ENCODE measurements at places on chromosomes 3 and 15.

DNA sequence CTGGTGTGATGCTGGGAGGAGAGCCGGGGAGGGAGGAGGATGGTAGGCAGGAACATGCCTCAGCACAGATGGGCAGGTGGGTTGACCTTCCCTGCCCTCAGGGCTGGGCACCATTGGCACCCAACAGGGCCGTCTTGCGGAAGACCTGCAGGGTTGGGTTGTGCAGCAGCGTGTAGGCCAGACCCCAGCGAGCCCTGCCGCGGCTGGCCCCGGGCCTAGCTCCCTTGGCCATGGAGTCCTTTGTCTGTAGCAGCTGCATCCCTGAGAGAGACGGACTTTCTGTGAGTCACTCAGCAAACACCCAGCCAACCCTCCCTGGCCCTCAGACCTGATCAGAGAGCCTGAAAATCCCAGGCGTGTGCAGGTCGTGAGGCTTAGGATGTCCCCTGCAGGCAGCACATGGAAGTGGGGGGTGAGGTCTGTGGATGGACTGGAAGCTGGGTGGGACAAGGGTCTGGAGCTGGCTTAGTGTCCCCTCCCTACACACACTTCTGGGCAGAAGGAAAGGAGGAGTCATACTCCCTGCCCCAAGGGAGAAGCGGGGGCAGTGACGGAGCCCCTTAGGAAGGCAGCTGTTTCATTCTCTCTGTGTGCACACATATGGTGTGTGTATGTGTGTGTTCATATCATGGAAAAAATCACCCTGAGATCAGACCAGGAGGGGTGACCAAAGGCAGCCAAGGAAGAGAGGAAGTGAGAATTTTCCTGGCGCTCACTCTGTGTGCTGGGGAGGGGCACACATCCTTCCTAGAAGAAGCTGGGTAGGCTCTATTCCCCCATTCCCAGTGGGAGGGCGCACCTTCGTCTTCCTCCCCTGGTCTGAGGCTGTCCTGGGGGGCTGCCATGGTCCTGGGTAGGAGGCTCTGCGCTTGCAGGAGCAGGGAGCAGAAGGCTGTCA lies 6.7 kb downstream of the ISLR start:
- no peak for DNase-seq

- DNase-seq, result no peak
Observed at GRCh38 chr3:49410846-49411534, 786 bp downstream of the RHOA start.

GRCh38 chr3:149609595-149609994 lies 48.2 kb downstream of the WWTR1 start:
- DNase-seq, result no peak

GRCh38 chr3:189144645-189145044 lies 27.1 kb upstream of the TPRG1 start:
- DNase-seq, result no peak

DNA sequence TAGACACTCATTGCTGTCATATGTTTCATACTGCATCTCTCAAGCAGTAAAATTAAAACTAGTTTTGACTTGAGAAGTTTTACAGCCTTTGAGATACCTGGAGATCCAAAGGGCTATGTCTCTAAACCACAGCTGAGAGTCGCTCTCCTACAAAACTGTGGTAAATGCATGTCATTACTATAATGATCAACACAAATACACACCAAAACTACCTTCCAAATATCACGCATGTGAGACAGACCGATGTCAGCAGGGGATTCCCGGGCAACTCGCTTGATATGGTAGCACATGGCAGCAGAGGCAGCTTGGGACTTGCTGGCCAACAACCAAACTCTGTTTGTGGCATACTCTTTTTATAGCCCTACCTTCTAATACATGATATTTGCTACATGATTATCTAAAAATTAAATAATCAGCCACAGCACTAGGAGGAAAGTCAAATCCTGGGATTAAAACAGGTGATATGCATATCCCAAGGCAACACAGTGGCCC lies 56.3 kb downstream of the PDZRN3 start:
- DNase-seq, result no peak
